ENCODE measurements at places on chromosomes 2 and 18.

DNA sequence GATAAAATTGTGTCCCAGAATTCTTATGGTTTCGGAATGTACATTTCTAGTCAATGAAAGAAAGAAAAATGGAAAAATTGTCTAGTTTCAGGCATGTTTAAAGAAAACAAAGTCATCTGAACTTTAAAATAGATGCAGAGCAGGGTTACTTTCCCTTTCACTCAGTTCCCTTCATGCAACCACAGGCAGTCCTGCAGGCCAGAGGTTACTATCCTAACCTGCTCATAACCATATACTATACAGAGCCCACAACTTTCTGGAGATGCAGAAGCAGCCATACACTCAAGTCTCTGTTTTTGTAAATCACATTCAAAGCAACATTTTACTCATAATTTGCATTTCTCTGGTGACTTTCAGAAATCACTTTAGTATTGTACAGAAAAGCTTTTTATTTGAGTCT, 690.3 kb downstream of the MBD2 start:
- no peak for DNase-seq

DNA sequence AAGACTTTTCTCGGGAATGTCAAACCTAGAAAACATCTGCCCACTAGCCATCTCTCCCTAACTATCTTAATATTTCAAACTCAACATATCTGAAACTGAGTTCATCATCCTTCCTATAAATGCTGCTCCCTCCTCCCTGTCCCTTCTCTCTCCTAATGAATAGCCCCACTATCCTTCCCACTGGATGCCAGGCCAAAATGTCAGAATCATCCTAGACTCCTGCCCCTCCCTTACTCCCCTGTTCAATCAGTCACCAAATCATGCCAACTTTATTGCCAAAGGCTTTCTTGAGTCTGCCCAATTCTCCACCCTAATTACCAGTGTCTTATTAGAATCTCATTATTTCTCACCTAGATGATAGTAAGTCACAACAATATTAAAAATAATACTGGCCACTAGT, 8.5 kb downstream of the EVA1A start:
- DNase-seq: no peak

DNA sequence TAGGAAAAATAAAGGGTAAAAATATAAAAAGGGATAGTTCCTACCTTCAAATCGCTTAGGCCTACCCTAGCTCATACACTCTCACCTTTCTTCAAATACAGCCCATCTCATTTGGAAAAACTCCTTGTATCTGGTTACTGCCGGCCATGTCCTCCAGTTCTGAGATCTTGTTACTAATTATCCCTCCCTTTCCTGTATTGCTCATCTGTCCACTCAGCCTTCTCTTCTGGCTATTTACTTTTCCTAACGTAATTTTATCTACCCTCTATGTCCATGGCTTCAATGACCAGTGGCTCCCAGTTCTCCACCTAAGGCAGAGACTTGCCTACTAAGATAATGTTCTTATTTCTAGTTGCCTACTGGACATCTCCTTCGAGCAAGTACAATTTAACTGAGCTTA, 342.9 kb upstream of the ACVR2A start:
- no peak for DNase-seq

- DNase-seq: peak; percentile 42
These were observed 720.8 kb downstream of the SLC4A3 start for GRCh38 chr2:220348206-220348605.

DNA sequence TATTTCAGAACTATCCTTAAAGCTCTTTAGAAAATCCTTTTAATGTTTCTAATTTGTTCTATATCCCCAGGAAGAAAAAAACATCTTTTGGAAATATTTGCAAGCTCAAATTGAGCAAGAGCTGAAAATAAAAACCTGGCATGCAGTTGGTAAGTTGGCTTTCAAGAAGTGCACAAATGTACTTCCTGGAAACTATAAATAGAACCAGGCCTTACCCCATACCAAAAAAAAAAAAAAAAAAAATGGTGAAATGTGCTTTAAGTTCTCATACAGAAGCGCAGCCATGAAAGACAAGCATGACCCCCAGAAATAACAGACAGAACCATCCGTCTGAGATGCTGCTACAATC, 178.5 kb downstream of the HDAC4 start:
- DNase-seq: no peak

- DNase-seq: no peak
These were observed 47.4 kb upstream of the ITGB6 start for GRCh38 chr2:160247296-160248035.

DNA sequence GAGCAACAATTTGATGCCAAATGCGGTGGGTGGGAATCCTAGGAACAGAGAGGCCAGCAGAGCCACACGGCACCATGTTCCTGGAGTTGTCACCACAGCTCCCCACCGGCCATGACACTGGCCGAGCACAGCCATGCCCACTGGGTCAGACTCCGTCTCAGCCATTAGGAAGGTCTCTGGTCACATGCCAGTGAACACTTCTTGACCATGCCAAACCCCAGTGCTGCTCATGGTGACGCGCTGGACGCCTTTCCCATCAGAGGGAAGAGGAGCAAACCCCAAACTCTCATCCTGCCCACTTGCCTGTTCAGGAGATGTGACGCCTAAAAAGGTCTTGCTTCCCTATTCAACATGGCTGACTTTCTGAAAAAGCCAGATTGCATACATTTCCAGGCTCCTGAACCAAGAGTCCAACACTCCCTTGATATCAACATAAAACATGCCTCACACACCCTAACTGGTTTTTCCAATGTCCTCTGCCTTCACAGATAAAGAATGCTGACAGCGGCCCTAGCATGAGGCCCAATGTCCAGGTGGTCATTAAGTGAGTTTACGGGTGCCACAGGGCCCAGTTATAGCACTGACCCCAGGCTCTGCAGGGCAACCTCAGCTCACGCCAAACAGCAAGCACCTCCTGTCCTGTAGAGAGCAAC, 31.9 kb downstream of the TFCP2L1 start:
- DNase-seq: no peak

GRCh38 chr2:177143444-177143843, 69.2 kb upstream of the HNRNPA3 start:
- peak; percentile 72 for DNase-seq

GRCh38 chr2:17969661-17970060, 91.2 kb downstream of the KCNS3 start:
- no peak for DNase-seq

GRCh38 chr18:62878305-62878704, 163.0 kb downstream of the PHLPP1 start:
- DNase-seq: no peak

GRCh38 chr2:101533561-101534148, 58.7 kb upstream of the RFX8 start:
- DNase-seq: peak; percentile 50

GRCh38 chr2:44515416-44515815, 153.7 kb downstream of the CAMKMT start:
- no peak for DNase-seq

- no peak for DNase-seq
These were observed 167.7 kb downstream of the ZFP36L2 start for GRCh38 chr2:43058726-43059110.

DNA sequence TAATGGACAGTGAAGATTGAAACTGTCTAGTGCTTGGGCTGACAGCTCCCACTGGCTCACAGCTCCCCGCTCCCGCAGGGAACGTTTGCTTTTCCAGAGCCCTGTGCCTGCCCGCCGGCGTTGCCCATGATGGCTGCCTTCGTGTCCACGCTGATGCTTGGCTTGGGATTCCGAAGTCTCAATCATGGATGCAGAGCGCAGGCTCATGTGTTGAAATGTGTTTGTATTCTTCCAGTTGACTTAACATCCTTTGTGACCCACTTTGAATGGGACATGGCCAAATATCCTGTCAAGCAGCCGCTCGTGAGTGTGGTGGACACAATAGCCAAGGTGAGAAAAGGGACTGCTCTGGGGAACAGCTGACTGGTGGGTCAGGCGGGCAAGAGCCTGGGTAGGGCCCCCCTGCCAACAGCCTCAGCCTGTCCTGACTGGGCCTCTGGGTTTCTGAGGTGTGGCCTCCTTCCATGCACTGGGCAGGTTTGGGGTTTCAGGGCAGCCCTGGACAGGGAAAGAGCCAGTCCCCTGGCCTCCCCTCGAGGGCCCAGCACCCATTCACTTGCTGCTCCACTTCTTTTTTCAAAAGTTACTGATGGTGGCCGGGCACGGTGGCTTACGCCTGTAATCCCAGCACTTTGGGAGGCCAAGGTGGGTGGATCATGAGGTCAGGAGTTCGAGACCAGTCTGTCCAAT, 42.8 kb downstream of the ATP6V1C2 start:
- no peak for DNase-seq

- DNase-seq: no peak
These were observed 37.5 kb downstream of the HK2 start for GRCh38 chr2:74871414-74871813.

DNA sequence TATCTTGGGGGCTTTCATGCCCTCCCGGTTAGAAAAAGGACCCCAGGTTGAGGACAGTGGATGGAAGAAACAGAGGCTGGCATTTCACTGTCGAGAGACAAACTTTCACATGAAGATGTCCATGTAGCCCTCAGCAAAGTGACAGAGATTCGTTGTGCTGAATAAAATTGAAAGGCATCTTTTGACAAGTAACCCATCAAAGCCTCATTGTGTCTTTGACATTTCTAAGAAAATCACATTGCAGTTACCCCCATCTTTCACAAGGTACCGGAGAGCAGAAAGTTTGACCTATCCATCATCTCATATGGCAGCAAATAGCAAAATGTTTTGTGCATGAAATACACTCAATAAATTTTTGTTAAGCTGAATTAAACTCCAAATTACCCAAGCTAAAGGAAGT, 2.0 kb upstream of the MBP start:
- DNase-seq: no peak

DNA sequence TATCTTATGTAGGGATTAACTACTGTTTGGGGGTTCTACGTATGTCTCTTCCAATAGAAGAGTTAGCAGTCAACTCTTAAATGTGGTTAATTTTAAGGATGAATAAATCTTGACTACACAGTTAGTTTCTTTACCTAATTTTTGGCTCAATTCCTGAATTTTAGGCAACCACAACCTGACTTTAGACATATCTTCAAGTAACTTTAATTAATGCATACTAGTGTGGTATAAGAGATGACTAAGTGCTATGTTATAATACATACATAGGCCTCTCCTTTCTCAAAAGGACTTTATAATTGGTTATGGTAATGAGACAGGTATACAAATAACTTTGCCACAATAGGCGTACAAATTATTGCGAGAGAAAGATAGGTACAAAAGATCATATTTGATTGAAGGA, 312.0 kb downstream of the IRS1 start:
- no peak for DNase-seq

- no peak for DNase-seq
These were observed 5.7 kb downstream of the GREB1 start for GRCh38 chr2:11539317-11540147.

DNA sequence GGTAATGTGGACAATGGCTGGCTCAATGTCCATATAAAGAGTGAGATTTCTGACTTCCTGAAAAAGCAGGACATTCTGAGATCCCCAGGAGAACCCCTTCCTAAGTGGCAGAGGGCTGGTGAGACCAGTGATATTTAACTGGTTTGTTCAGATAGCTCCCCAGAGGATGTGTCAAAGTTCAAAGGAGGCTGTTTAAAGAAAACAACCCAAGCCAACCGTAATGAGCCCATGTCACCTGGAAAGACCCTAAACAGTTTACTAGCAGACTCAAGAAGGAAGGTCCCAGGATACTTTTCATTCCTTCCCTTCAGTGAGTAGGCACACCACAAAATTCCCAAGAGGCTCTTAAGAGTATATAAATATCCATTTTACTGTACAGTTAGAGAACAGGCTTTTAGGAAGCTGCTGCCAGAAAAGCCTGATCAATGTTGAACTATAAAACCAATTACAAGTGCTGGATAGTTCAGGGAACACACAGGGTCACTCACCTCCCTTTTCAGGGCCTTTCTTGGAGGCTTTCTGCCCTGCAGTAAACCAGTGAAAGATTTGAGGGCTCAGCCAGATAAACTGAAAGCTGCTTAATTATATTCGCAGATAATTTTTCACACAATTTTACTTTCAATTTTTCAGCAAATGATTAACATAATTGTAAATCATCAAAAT, 293.5 kb downstream of the ASXL3 start:
- DNase-seq: no peak

DNA sequence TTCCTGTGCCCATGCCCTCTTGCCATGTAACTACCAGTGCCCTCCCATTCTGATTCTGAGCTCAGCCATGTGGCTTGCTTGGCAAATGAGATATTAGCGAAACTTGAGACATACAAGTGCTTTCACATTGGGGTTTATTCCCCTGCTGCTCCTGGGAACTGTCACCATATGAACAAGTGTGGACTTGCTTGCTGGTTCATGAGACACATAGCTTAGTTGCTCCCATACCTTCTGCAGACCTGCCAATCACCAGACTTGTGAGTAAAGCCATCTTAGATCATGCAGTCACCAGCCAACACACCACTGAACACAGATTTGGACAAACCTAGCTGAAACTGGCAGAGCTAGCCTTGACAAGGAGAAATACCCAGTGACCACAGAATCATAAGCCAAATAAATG, 155.1 kb downstream of the SS18 start:
- DNase-seq: no peak

DNA sequence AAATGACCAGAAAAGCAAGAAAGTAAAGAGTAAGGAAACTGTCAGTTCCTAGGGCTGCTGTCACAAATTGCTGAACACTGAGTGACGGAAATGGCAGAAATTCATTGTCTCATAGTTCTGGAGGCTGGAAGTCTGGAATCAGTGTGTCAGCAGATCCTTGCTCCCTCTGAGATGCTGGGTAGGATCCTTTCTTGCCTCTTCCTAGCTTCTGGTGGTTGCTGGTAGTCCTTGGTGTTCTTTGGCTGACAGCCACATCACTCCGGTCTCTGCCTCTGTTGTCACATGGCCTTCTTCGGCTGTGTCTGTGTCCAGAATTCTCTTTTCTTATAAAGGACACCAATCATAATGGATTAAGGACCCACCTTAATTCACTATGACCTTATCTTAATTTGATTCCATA, 21.9 kb downstream of the PLEKHB2 start:
- no peak for DNase-seq

DNA sequence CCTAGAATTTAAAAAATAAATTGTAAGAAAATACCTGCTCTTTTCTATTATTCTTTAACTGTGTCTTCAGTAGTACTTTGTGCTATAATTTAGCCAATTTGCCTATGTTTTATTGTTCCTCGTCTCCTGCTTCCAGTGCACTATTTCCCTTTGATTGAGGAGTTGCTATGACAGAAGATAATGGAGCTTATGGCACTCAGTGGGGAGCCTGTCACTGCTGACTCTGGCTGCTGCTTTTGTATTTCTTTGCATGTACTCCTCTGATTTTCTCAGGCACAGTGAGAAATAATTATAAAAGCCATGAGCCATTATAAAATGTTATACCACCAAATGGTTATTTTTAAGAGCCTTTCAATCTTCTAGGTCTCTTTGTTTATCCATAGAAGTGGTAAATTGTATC, 1310.8 kb upstream of the SLC39A10 start:
- DNase-seq: no peak

GRCh38 chr2:151767536-151767935, 33.3 kb upstream of the NEB start:
- no peak for DNase-seq

All from femur (tissue), 1 donor.